ENCODE measurements at places on chromosomes 3 and 15.

DNA sequence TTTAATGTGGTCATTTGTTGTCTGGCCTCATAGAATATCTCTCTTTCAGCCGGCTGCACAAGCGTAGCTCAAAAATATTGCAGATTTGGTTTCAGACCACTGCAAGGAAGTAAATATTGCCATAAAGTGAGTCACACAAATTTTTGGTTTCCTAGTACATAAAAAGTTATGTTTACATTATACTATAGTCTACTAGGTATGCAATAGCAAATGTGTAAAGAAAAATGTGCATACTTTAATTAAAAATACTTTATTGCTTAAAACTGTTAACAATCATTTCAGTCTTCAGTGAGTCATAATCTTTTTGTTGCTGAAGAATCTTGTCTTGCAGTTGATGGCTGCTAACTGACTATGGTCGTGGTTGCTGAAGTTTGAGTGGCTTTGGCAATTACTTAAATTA is 425.1 kb upstream of the ROBO1 start:
- no peak for DNase-seq

DNA sequence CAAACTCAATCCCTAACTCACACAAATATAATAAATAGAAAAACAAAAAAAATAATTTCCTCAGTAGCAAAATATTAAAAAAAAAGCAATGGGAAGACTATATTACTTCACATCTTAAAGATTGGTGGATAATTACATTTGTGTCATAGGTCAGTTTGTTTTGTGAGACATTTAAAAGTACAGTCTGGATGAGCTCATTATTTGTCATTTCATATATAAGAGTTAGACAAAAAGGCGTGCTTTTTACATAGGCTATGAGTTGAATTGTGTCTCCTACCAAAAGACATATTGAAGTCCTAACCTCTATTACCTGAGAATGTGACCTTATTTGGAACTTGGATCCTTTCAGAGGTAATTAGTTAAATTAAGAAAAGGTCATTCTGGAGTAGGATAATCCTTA is 710.1 kb upstream of the CBLB start:
- no peak for DNase-seq

GRCh38 chr3:27657404-27657803 is 64.7 kb downstream of the EOMES start:
- DNase-seq: no peak

DNA sequence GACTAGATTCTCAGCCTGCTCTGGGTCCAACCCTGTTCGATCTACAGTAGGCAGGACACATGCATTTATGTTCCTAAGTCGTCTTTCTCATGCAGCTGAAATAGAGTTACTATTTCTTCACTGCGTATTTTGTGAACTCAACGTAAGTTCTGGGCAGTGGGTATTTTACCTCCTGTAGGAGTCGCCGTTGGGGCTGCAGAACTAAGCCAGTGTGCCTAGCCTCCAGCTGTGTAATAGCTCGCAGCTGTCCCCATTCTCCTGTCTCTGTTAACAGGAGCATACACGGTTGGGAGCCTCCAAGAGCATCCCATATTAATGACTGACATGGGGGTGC is 58.4 kb upstream of the HRH1 start:
- no peak for DNase-seq

GRCh38 chr3:119380697-119381096 is 82.7 kb downstream of the TMEM39A start:
- DNase-seq: no peak

GRCh38 chr3:34106379-34106778 is 307.9 kb downstream of the PDCD6IP start:
- DNase-seq: no peak

DNA sequence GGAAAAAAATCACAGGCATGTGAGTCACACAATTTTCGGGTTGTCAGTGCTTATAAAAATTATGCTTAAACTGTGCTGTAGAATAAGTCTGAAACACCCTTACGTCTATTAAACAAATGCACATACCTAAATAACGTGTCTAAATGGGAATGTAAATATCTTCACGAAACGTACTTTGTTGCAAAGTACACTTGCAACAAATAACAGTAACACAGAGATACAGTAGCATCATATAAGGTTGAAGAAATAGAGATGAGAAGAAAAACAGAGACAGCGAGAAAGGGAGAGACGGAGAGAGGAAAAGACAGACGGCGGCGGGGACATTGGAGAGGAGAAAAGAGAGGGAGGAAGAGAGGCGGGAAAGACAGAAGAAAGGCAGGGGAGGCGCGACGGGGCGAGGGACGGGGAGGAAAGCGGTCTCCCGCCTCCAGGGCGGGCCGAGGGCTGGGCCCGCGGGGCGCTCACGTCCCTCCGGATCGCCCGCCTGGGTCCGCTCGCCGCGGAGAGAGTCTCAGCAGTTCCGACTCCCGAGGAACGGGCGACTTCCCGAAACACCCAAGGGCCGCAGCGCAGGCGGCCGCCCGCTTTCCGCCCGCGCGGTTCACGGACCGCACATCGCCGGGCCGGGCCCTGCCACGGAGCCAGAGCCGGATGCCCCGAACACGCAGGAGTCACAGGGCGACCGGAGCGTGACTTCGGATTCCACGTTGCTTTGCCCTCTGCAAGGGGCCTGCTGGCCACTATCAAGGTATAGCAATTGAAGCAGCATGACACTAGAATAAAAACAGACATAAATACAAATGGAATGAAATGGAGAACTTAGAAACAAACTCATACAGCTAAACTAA is 153.4 kb downstream of the LMLN start:
- DNase-seq: no peak

GRCh38 chr3:168914662-168915061 is 748.9 kb downstream of the MECOM start:
- no peak for DNase-seq

DNA sequence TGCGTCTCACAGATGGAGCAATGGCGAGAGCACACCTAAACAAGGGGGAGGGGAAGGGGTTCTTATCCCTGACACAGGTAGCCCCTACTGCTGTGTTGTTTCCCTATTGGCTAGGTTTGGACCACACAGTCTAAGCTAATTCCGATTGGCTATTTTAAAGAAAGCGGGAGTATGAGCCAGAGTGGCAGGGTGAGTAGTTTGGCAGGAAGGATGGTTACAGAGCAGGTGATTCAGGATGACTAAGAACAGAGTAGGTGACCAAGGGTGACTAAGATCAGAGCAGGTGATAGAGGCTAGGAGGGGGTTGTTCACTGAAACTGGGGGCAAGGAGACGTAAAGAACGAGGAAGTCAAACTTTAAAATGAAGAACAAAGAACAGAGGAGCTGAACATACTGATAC is 511.8 kb downstream of the EDEM1 start:
- DNase-seq: no peak

DNA sequence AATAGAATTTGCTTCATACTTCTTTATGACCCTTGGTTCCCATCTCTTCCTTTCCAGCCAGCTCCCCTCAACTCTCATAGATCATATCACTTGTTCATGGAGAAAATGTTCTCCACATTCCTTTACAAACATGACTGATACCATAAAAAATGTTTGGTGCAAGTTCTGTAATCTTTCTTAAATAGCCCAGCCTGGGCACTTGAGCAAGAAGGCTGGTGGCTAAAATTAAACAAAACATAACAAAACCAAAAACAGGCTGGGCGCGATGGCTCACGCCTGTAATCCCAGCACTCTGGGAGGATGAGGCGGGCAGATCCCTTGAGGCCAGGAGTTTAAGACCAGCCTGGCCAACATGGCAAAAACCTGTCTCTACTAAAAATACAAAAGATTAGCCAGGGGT is 8.9 kb upstream of the POLR2M start:
- DNase-seq: no peak

GRCh38 chr3:150371741-150372254 is 36.3 kb upstream of the TSC22D2 start:
- DNase-seq: no peak

DNA sequence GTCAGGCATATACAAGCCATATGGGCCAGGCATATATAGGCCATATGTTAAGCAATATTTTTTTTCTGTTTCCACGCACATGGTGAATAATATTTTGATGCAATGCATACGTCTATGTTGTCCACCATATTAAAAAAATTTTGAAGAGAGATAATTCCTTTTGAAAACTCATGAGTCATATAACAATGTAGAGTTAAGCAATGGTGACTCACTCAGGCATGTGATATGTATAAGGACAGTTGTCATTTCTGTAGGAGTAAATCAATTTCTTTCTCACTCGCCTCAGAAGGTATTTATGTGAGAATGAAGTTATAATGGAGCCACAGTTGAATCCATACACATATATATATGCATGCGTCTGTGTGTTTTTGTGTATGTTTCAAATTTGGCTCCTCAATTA is 272.6 kb downstream of the EPHA3 start:
- no peak for DNase-seq

DNA sequence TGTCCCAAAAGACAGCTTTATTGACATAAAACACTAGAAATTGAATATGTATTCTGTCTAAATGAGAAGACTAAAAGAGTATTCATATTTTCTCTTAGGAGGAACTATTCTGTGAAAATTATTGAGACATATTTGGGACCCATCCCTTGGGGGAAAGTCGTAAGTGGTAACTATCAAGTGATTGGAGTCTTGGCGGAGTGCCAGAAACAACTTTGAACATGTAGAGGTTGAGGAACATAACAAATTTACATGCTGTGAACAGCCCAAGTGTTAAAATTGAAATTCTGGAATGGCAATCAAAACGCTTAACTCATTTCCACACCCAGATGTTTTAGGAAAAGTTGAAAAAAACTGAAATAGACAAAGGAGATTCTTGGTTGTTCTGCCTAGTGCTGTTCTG is 1034.6 kb downstream of the NSUN3 start:
- DNase-seq: no peak

GRCh38 chr15:47548231-47548630 is 169.1 kb upstream of the SEMA6D start:
- no peak for DNase-seq

DNA sequence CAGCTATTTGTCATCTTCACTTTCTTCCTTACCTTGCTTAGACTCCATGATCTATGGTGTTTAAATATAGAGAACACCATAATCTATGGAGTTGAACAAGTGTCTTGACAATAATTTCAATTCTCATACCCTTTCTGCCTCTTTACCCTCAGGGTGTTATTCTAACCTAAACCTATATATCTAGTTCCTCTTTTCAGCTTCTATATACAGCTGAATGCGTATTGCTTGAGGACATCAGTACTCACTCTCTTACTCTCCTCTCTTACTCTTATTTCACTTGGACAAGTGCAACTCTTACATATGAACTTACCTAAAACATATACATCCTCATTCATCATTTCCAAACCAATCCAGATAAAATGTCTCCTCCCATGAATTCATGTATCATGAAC is 187.1 kb downstream of the RAP2B start:
- DNase-seq: no peak

- DNase-seq: no peak
These were observed 508.9 kb upstream of the ADAMTS9 start for GRCh38 chr3:65196663-65197062.

DNA sequence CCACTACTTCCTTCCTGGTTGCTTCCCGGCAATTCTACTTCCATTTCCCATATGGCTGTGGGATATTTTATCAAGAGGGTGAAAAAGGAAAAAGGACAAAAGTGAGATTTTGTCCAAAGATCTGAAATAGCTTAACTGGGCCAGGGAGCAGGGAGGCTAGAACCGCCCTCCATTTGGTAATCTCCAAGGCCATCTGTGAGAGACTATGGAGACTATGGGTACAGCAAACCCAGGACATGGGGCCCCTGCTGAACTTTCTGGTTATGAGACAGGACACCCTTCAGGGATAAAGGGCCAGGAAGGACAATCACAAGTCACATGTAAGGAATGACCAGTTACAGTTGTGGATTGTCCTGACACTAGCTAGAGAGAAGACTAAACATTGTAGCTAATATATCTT is 24.3 kb downstream of the ZSCAN2 start:
- no peak for DNase-seq

DNA sequence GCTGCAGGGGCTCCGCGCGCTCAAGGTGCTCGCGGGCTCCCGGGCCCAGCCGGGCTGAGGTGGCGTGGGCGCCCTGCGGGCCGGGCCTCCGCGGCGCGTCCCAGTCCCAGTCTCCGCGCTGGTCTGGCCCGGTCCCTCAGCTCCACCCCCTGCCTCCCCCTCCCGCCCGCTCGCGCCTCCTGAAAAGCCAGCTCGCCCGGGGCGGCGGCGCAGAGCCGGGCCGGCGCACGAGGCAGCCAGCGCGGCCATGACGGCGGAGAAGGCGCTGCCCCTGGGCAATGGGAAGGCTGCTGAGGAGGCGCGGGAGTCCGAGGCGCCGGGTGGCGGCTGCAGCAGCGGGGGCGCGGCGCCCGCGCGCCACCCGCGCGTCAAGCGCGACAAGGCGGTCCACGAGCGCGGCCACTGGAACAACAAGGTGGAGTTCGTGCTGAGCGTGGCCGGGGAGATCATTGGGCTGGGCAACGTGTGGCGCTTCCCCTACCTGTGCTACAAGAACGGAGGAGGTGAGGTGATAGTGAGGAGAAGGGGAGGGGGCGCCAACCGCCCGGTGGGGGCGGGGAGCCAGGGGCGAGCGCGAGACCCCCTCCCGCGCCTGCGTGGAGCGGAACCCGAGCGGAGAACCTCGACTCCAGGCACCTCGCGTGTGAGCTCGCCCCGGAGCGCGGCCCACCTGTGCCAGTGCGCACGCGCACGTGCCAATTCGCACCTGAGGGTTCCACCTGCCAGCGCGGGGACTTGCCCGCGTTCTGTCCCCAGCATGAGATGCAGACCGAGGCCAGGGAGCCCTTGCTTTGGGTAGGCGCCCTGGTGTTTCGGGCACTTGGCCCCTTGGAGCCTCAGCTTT is at the start of gene SLC6A11:
TSS of gene SLC6A11 (plus strand) at position 210 of the 844 bp plus-strand sequence. CDS start at position 248, 38 bp downstream.
- DNase-seq: no peak

DNA sequence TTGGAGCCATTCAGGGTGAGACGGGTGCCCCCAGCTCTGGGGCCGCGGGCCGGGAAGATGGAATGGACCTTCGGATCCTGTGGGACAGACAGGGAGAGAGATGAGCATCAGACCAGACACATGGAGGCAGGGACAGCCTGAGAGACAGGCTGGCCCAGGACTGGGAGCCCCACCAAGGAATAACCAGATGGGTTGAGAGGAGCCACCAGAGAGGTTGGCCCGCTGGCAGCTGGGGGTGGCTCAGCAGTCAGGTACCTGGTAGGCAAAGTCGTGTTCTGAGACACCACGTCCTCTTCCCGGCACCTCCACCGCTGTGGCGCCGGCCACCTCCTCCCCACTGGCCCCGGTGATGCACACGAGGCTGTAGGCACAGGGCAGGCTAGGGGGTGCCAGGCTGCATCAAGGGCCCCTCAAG is 13.8 kb downstream of the PLXNB1 start:
- no peak for DNase-seq

DNA sequence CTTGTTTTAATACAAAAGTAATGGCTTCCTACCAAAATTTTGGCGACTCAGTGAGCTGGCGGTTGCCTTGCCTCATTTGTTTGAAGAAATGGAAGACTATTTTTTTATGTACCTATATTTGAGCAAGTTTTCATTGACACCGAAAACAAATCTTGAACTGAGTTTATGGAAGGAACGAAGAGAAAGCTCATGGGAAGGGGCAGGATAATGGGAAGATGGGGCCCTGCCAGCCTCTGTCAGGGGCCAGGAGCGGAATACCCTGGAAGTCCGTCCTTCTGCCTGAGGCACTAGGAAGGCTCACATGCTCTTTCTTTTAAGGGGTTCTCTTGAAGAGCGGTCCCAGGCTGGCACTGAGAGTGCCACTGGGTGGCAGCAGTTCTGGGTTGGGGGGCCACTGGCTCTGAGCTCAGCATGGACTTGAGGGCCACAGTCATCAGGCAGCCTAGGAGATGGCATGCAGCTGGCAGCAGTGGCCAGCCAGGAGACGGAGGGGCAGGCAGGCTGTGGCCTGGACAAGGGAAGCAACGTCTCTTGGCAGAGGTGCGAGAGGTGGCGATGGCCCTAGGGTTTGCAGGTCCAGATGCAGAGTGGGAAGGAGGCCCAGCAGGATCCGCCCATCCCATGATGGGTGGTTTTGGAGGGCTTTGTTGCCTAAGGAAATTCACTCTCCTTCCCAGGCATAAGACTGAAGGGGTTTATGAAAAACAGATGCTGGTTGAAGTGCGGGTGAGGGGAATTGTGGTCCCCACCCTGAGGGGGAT is 41.6 kb downstream of the ISG20 start:
- no peak for DNase-seq

All from T follicular helper cell (primary cell).